GM13977 (cell line): ENCODE measurements at places on chromosomes 4 and X.

- DNase-seq, result no peak
Measured at GRCh38 chr4:113142351-113142750, 92.9 kb downstream of the ANK2 start.

DNA sequence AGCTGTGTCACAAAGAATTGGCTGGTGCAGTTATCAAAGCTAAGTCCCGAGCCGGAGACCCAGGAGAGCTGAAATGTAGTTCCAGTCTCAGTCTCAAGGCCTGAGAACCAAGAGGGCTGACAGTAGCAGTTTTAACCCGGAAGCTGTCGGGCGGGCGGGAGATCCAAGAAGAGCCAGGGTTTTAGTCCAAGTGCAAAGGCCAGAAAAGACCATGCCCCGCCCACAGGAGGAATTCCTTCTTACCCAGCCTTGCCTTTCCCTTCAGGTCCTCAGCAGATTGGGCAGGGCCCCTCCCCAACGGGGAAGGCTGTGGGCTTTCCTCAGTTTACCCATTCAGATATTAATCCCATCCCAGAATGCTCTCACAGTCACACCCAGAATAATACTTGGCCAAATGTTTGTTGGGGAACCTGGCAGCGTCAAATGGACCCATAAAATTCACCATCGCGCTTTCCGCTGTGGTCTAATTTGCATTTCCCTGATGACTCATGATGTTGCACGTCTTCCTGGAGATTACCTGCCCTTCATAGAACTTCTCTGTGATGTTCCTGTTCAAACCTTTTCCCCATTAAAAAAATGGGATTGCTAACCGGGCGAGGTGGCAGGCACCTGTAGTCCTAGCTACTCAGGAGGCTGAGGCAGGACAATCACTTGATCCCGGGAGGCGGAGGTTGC lies 16.2 kb downstream of the MAEA start:
- no peak for DNase-seq

- DNase-seq, result no peak
Measured at GRCh38 chr4:10102474-10103332, 13.9 kb downstream of the WDR1 start.

GRCh38 chr4:101649790-101650515 lies 140.6 kb upstream of the BANK1 start:
- DNase-seq, result no peak

GRCh38 chr4:107125496-107125895 lies 89.4 kb upstream of the DKK2 start:
- no peak for DNase-seq

DNA sequence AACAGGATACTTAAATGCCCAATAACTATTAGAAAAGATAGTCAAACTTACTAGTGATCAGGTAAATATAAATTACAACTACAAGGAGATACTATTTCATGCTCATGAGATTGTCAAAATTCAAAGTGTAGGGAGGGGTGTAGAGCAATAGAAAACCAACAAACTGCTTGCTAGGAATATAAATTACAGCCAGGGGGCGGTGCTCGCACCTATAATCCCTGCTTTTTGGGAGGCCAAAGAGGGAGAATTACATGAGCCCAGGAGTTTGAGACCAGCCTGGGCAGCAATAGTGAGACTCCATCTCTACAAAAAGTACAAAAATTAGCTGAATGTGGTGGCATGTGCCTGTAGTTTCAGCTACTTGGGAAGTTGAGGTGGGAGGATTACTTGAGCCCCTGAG lies 556.5 kb upstream of the NR3C2 start:
- DNase-seq, result no peak

- DNase-seq, result no peak
Measured at GRCh38 chr4:10162341-10163000, 45.9 kb upstream of the WDR1 start.

DNA sequence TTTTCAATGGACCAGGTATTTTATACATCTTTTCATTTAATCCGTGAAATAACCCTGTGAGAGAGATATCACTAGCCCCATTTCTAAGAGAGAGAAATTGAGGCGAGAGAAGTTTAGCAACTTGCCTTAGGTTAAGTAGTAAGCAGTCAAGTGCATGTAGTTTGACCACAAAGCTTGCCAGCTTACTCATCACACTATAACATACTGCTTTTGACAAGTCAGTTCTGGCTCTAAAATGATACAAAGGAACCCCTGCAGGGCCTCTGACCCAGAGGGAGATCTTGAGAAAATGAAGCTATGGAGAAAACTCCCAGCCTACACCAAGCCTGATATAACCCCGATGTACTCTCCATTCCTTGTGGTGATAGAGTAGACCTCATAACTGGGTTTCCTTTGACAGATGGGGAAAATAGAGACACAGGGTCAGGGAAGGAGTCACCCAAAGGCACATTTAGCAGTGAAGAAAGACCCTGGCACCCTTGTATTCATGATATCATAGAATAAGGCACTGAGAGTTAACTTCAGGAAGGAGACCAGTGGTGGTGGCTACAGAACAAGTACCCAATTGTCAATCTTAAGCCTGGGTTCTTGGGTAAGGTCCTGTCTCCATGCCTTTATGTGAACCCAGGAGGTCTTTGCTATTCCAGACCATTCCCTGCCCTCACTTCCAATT lies 60.2 kb upstream of the MSN start:
- DNase-seq, result no peak

- no peak for DNase-seq
Measured at GRCh38 chrX:17822351-17822750, 38.7 kb downstream of the RAI2 start.
